Esophagus squamous epithelium (tissue), 5 donors: ENCODE measurements at places on chromosomes 6 and 20.

GRCh38 chr6:131980338-131980790 lies 29.2 kb upstream of the CCN2 start:
- no peaks in the 10 kb centered on the region for H3K27me3 ChIP-seq
- no peak for DNase-seq
- H3K4me1 ChIP-seq, result peaks cover 18% of the 10 kb centered on the region
- no peaks in the 10 kb centered on the region for H3K36me3 ChIP-seq
- H3K27ac ChIP-seq, result no peak overlapping the region

- no peak for DNase-seq
- H3K27ac ChIP-seq, result no peak overlapping the region
- H3K36me3 ChIP-seq, result no peaks in the 10 kb centered on the region
- no peak overlapping the region for H3K4me3 ChIP-seq
- H3K27me3 ChIP-seq, result no peaks in the 10 kb centered on the region
Measured at GRCh38 chr20:56793916-56794315, 164.8 kb downstream of the TFAP2C start.

DNA sequence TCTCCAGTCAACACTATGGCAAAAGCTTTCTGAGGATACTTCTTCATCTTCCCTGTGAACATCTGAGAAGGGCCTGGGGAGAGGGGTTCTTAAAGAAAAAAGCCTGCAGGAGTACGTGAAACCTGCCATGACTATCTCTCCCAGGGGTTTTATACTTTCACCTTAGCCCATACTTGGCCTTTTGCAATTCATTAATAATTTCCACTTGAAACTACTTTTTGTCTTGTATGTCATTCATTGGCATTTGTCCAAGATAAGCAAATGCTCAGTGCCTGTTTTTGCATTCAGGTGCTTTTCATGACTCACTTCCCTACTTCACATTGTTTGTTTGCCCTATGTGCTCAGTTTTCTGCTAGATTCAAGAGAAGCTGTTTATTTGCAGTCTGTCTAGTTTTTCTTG lies 580.3 kb upstream of the GJE1 start:
- H3K4me1 ChIP-seq, result peaks cover 14% of the 10 kb centered on the region
- no peaks in the 10 kb centered on the region for H3K27me3 ChIP-seq
- no peaks in the 10 kb centered on the region for H3K36me3 ChIP-seq
- no peak for DNase-seq

DNA sequence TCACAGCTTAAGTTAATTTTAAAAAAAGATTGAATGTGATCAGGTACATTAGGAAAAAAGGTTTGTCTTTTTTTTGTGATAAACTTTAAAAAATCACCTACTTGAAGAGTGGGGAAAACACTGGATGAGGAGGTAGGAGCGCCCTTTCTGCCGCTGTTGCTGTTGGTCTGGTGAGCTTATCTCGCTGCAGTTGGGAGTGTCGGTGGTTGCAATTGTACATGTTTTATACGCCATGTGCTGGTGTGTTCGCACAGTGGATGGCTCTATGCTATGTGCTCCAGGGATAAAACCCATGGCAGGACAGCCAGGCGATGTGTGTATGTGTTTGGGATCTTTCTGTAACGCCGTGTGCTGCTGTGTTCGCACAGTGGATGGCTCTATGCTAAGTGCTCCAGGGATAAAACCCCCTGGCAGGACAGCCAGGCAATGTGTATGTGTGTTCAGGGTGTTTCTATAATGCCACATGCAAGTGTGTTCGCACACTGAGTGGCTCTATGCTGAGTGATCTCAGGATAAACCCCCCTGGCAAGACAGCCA lies 1.7 kb downstream of the SLC22A3 start:
- no peaks in the 10 kb centered on the region for H3K36me3 ChIP-seq
- DNase-seq, result no peak
- H3K27ac ChIP-seq, result no peak overlapping the region
- no peaks in the 10 kb centered on the region for H3K27me3 ChIP-seq

DNA sequence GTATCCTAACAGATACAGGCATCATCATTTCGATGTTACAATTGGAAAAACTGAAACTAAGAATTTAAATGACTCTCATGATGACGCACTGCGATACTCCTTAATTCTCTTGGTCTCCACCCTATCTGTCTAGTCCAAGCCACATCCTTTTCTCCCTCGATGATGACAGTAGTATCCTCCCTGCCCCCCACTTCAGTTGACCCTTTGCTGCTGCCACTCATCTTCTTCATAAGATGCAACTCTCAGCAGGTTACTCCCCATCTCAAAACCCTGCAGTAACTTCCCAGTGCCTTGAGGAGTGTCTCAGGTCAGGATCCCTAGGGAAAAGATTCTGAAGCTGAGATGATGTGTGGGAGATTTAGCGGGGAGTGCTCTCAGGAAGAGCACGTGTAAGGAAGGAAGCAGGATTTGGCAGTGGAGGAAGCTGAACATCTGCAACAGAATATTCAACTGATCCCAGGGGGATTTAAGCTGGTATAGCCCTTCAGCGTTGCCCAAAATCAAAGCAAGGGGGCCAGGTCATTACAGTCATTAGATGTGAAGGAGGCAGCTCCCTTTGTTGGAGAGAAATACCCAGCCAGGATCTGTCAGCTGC lies 16.1 kb downstream of the JPH2 start:
- DNase-seq, result no peak
- no peak overlapping the region for H3K4me3 ChIP-seq
- H3K27me3 ChIP-seq, result no peaks in the 10 kb centered on the region
- no peaks in the 10 kb centered on the region for H3K36me3 ChIP-seq

DNA sequence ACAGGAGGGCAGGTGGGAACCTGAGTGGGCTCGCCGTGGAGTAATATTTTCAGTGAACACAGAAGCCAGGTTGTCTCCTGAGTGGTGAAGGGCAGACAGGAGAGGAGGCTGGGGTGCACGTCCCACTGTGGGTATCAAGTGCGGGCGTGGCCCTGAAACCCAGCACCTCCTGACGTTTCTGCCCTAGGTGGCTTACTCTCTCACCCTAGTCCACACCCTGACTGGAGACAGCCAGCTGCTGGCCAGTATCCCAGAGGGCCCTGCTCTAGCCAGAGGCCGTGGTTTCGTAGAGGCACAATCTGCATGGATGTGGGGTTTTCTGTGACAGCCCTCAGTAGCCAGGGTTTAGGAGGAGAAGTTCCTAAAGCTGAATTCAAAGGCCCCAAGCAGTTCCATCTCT lies 86.7 kb downstream of the TRERF1 start:
- no peaks in the 10 kb centered on the region for H3K27me3 ChIP-seq
- no peak for DNase-seq
- peaks cover 25% of the 10 kb centered on the region for H3K36me3 ChIP-seq
- peaks cover 19% of the 10 kb centered on the region for H3K4me1 ChIP-seq
- H3K27ac ChIP-seq, result no peak overlapping the region
- no peak overlapping the region for H3K4me3 ChIP-seq

- DNase-seq, result no peak
- H3K27ac ChIP-seq, result no peak overlapping the region
- H3K36me3 ChIP-seq, result no peaks in the 10 kb centered on the region
- no peak overlapping the region for H3K4me3 ChIP-seq
Measured at GRCh38 chr6:16174416-16175078, 45.7 kb downstream of the MYLIP start.

DNA sequence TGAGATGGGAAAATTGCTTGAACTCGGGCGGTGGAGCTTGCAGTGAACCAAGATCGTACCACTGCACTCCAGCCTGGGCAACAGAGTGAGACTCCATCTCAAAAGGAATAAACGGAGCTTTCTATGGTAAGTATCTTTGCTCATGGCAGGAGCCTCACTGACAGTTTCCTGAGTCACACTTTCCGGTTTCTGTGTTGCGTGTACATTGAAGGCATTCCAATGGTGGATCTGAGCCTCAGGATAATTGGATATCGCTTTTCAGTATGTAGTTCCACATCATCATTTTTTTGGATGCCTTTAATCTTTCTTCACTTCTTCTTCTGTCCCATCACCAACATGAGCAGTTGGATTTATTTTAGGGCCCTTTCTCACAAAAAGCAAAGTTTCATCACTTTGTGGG lies 28.6 kb upstream of the GTSF1L start:
- no peaks in the 10 kb centered on the region for H3K36me3 ChIP-seq
- no peak overlapping the region for H3K27ac ChIP-seq
- DNase-seq, result no peak
- H3K27me3 ChIP-seq, result no peaks in the 10 kb centered on the region

DNA sequence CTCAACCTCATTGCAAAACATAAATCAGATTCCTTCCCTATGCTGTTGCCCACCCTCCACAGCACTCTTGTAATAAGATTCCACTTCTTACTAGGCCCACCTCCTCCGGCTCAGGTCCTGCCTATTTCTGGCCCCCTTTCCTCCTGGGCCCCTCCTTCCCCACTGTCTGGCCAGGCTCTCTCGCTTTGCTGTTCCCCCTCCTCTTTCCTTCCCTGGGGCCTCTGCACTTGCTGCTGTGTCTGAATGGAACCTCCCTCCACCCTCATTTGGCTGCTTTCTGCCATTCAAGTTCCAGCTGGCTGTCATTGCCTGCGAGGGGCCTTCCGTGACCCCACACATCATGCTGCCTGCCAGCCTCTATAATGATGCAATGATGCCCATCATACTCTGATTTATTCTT lies 38.9 kb downstream of the ARHGAP40 start:
- DNase-seq, result no peak
- no peak overlapping the region for H3K4me3 ChIP-seq
- H3K36me3 ChIP-seq, result no peaks in the 10 kb centered on the region
- peaks cover 42% of the 10 kb centered on the region for H3K27me3 ChIP-seq
- H3K4me1 ChIP-seq, result no peaks in the 10 kb centered on the region

DNA sequence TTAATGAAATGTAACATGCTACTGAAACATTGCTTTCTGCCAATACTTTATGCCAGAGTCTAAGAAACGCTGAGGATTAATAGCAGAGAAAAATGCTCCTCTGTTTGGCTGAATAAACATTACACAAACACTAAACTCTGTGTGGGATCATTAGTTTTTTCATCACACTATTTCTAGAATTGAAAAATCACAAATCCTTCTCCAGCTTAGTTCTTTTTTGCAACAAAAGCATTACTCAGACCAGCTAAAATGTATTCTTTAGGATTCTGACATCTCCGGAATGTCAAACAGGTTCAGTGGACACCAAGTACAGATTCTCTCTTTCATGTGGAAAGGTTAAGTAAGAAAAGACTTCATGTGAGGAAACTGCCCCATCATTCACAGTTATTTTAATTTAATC lies 226.9 kb downstream of the SIM1 start:
- H3K27ac ChIP-seq, result no peak overlapping the region
- H3K27me3 ChIP-seq, result peaks cover 9% of the 10 kb centered on the region
- no peak for DNase-seq
- H3K4me1 ChIP-seq, result no peaks in the 10 kb centered on the region

DNA sequence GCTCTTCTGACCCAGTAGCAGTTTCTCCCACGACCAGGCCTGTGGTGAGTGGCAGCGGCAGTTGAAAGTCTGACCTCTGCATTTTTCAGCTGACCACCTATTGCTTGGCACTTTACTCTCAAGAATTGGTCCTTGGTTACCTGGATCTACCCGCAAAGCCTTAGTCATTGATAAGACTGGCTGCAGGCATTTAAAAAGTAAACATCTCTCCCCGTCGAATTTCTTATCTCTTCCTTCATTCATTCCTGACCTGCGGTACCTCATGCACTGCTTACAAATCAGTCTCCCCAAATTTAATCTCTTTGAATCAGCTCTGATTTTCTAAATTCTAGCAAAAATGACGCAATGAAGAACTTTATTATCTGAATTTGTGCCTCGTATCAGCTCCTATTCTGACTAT lies 26.1 kb upstream of the IPCEF1 start:
- H3K27me3 ChIP-seq, result no peaks in the 10 kb centered on the region
- no peak overlapping the region for H3K27ac ChIP-seq
- no peaks in the 10 kb centered on the region for H3K36me3 ChIP-seq
- no peak overlapping the region for H3K4me3 ChIP-seq
- no peak for DNase-seq
- H3K4me1 ChIP-seq, result peaks cover 4% of the 10 kb centered on the region

GRCh38 chr6:26290941-26291340 lies 74.1 kb upstream of the BTN3A2 start:
- peaks cover 14% of the 10 kb centered on the region for H3K4me1 ChIP-seq
- DNase-seq, result no peak
- no peak overlapping the region for H3K4me3 ChIP-seq
- no peaks in the 10 kb centered on the region for H3K36me3 ChIP-seq

GRCh38 chr20:45405571-45406259 lies 2.4 kb upstream of the DBNDD2 start:
- DNase-seq, result no peak
- peak overlapping the region; percentile 92 for H3K27ac ChIP-seq
- H3K36me3 ChIP-seq, result peaks cover 5% of the 10 kb centered on the region
- no peaks in the 10 kb centered on the region for H3K27me3 ChIP-seq

DNA sequence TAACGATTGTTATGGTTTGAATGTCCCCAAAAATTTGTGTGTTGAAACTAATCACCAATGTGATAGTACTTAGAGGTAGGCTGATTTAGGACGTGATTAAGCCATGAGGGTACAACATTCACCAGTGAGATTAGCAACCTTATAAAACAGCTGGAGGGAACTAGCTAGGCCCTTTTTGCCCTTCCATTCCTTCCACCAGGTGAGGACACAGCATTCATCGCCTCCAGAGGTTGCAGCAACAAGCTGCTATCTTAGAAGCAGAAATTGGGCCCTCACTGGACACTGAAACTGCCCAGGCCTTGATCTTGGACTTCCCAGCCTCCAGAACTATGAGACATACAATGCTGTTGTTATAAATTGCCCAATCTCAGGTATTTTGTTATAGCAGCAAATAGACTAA lies 340.7 kb upstream of the JARID2 start:
- no peak overlapping the region for H3K4me3 ChIP-seq
- DNase-seq, result no peak
- H3K27me3 ChIP-seq, result no peaks in the 10 kb centered on the region
- no peak overlapping the region for H3K27ac ChIP-seq

- DNase-seq, result peak; percentile 86
- H3K4me3 ChIP-seq, result peak within 1 kb of the TSS; percentile 86
- peak within 1 kb of the TSS; percentile 97 for H3K27ac ChIP-seq
- peaks cover 47% of the 10 kb centered on the region for H3K36me3 ChIP-seq
- no peaks in the 10 kb centered on the region for H3K27me3 ChIP-seq
Measured at GRCh38 chr6:30617565-30618269, at the start of gene MRPS18B. Gene MRPS18B, plus strand, starts transcription at chr6:30617840. Its CDS starts 26 bp downstream, at chr6:30617866.

- no peak overlapping the region for H3K27ac ChIP-seq
- no peak for DNase-seq
- H3K4me1 ChIP-seq, result no peaks in the 10 kb centered on the region
- H3K4me3 ChIP-seq, result no peak overlapping the region
- no peaks in the 10 kb centered on the region for H3K27me3 ChIP-seq
Measured at GRCh38 chr6:109840796-109841195, 137.3 kb upstream of the GPR6 start.

- no peak for DNase-seq
- H3K27me3 ChIP-seq, result no peaks in the 10 kb centered on the region
- no peak overlapping the region for H3K27ac ChIP-seq
- no peak overlapping the region for H3K4me3 ChIP-seq
- H3K4me1 ChIP-seq, result no peaks in the 10 kb centered on the region
Measured at GRCh38 chr6:168554472-168554871, 113.5 kb downstream of the SMOC2 start.
